Small intestine (tissue), 16 donors: ENCODE measurements at places on chromosomes 6 and 20. TPM values are rescaled to one million over a fixed set of nuclear protein-coding genes. Genes with fewer than 3 reads are reported as not detected.

Gene EYA2
- polyA plus RNA-seq, result not detected

Gene BMP7
- not detected for polyA plus RNA-seq

Gene ACTL10
- polyA plus RNA-seq, result 0.89 TPM

Gene TRIM31
- polyA plus RNA-seq, result 41.6 TPM

Gene C20orf202
- polyA plus RNA-seq, result 0.81 TPM

Gene DSP
- 83.4 TPM for polyA plus RNA-seq

Gene RAB44
- 0.22 TPM for polyA plus RNA-seq

- DNase-seq, result no peak
Observed at GRCh38 chr20:58717278-58718091, 24.9 kb downstream of the NPEPL1 start.

GRCh38 chr6:160040055-160040454, 71.2 kb downstream of the IGF2R start:
- DNase-seq, result no peak

- DNase-seq, result no peak
Observed at GRCh38 chr20:37734228-37734985, 40.6 kb downstream of the CTNNBL1 start.

- peak; percentile 84 for DNase-seq
Observed at GRCh38 chr6:79544939-79545450, 7.8 kb upstream of the LCA5 start.
